ENCODE measurements at places on chromosomes 2 and 18.

GRCh38 chr18:30969670-30970170 lies 72.8 kb downstream of the DSC3 start:
- DNase-seq, result no peak

GRCh38 chr2:222950638-222951285 lies 89.9 kb downstream of the ACSL3 start:
- DNase-seq, result no peak

DNA sequence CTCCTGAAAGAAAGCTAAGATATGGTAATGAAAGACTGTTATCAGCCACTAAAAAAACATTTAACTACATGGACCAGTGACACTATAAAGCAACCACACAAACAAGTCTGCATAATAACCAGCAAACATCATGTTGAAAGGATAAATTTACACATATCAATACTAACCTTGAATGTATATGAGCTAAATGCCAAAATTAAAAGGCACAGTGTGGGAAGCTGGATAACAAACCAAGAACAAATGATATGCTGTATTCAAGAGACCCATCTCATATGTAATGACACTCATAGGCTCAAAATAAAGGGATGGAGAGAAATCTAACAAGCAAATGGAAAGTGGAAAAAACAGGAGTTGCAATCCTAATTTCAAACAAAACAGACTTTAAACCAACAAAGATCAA lies 213.1 kb upstream of the CDH2 start:
- DNase-seq, result no peak

GRCh38 chr2:140593132-140593531 lies 1537.7 kb downstream of the LRP1B start:
- no peak for DNase-seq

- no peak for DNase-seq
Observed at GRCh38 chr2:201696151-201696659, 2.2 kb downstream of the MPP4 start.

GRCh38 chr2:19929226-19929625 lies 27.4 kb upstream of the TTC32 start:
- no peak for DNase-seq

- DNase-seq, result no peak
Observed at GRCh38 chr2:83342860-83343329, 1116.2 kb downstream of the SUCLG1 start.
